ENCODE measurements at places on chromosomes 12 and 14. TPM values are rescaled to one million over a fixed set of nuclear protein-coding genes. Genes with fewer than 3 reads are reported as not detected.

DNA sequence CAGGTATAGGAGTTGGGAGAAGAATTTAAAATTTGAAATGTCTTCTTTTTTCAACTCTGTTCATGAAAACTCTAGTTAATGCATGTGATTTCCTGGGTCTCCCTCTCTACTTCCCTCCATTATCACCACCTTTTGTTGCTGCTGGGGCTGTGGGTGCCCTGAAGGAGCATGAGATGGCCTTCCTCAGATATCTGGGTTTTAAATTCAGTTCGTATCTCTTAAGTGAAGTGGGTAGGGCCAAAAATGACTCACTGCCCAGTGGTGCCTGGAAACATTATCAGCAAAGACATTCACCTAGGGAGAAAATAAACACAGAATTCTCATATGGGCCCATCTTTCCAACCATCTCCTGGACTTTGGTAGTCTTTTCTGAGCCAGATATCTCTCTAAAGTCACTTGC is 234.9 kb upstream of the PLEKHG7 start:
- no peak for DNase-seq

The AICDA gene
- not detected for polyA plus RNA-seq

DNA sequence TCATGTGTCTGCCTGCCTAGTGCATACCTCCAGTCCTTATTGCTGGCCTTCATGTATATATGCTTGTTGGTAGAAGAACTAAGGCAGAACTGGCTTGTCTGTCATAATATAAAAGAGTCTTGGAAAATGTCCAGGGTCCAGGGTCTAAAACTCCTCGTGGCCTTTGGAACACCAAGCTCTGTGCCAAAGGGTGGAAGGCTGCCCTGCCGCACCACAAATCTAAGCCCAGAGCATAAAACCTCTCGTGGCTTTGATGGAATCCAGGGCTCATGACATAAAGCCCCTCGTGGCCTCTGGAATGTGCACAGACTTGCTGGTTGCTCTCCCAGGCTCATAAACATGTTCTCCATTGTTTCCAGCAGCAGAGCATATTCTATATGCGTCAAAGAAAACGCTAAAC is 107.9 kb downstream of the BBS10 start:
- no peak for DNase-seq

DNA sequence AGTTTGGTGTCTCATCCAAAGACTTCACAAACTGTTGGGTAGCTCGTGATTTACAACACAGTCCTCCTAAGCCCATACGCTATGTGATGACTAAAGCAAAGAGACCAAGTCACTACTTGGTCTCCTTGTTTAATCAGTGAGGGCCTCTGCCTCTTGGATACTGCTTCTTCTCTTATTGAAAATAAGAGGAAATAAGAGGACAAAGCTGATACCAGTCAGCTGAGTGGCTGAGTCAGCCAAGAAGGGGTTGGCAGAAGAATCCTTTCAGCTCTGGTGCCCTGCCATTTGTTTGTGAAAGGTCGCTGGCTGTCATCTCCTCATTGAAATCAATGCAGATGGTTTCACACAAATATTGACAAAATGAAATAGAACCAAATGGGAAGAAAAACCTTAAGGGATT is 67.5 kb upstream of the SLC35F4 start:
- DNase-seq, result no peak

The CLEC6A gene
- not detected for polyA plus RNA-seq

GRCh38 chr14:104886690-104887622 is 21.9 kb downstream of the CEP170B start:
- DNase-seq, result no peak

GRCh38 chr12:110893956-110894355 is 26.4 kb downstream of the MYL2 start:
- no peak for DNase-seq

DNA sequence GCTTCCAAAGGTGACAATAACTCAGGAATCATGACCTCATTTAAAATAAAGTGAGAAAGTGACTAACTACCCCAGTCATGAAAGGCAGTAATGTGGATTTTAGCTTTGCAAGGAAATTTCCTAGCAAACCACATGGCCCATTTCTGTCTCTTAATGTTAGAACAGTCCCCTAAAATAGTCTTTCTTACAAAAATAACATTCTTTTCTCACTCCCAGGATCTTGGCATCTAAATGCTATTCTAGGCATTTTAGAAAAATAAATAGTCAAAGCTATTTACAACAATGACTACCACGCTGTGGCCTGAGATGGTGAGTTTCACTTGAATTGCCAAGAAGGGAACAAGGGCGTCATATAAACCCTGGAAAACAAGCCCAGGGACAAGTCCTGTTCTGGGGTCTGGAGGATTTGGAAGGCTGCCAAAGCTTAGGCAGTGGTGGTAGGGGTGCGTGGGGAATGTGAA is 101.2 kb upstream of the CCDC175 start:
- DNase-seq, result no peak

DNA sequence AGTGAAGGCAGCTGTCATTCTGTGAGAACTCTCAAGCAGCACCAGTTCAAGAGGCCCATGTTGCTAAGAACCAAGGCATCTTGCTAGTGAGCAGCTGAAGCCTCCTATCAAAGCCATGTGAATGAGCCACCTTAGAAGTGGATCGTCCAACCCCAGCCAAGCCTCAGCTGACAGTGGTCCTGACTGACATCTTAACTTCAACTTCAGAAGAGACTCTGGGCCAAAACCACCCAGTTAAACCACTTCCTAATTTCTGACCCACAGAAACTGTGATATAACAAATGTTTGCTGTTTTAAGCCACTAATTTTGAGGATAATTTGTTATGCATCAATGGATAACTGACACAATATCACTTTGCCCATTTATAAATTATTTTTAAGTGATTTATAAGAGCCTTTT is 256.0 kb downstream of the RPAP3 start:
- no peak for DNase-seq

The TMEM117 gene
- polyA plus RNA-seq, result 2.4 TPM

GRCh38 chr12:25784669-25785068 is 173.8 kb upstream of the RASSF8 start:
- no peak for DNase-seq

The FOXN4 gene
- not detected for polyA plus RNA-seq

The KRT74 gene
- not detected for polyA plus RNA-seq

DNA sequence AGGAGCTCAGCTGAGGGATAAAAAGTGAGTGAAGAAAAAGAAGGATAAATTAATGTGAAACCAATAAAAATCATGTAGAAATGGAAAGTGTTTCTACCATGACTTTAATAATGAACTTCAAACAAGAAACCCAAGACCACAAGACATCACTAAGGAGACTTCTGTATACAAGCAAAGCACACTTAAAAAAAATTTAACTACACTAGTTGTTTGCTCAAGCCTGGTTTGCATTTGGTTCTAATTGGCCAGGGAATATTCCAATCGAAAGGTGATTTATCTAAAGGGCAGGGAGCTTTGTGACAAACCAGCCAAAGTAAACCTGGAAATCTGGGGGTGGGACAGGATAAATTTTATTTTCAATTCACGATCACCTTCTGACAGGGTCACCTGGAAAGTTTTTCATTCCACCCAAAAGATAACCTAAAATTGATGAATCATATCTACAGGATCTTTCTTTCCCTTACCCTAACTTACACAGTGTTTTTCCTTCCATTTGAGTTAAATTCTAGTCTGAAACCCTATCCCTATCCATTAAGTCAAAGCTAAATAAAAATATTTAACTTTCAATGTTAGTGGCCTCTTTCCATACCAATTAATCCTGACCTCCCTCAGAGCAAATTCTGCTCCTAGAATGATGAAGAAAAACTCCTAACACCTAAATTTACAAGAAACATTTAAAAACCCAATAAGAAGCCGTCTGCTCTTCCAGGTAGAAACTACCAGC is 2.6 kb downstream of the EGLN3 start:
- DNase-seq, result no peak

The RDH16 gene
- not detected for polyA plus RNA-seq

DNA sequence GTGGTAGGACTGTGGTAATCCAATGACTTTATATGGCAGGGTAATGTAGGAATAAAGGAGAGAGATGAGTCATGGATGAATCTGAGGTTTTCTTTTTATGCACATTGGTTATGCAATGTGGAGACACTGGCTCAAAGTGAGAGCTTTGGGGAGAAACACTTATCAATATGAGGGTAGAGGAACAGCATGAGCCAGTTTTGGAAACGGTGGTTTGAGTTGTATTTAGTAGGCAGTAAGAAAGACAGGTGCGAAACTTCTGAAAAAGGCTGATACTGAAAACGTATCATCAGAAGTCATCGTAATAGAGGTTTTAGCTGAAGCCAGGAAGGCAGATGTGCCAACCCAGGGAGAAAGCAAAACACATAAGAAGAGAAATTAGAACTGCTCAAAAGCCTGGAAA is 854.8 kb upstream of the SEL1L start:
- no peak for DNase-seq

GRCh38 chr12:108637222-108637971 is 3.7 kb upstream of the SELPLG start:
- no peak for DNase-seq

The THAP2 gene
- 10.7 TPM for polyA plus RNA-seq

DNA sequence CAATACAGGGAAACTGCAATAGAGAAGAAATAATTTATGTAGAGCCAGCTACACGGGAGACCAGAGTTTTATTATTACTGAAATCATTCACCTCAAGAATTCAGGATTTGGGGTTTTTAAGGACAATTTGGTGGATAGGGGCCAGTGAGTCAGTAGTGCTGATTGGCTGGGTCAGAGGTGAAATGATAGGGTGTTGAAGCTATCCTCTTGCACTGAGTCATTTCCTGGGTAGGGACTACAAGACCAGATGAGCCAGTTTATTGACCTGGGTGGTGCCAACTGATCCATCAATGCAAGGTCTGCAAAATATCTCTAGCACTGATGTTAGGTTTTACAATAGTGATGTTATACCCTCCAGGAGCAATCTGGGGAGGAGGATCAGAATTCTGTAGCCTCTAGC is 486.3 kb downstream of the LRIG3 start:
- no peak for DNase-seq

The SLC17A8 gene
- not detected for polyA plus RNA-seq

The TAS2R9 gene
- 0.22 TPM for polyA plus RNA-seq

- no peak for DNase-seq
Measured at GRCh38 chr12:91240386-91241095, 57.9 kb upstream of the DCN start.

- no peak for DNase-seq
Measured at GRCh38 chr12:106758349-106759110, 16.0 kb upstream of the RIC8B start.

The SLC7A7 gene
- 0.42 TPM for polyA plus RNA-seq

The GRIP1 gene
- polyA plus RNA-seq, result 0.60 TPM

The LRP1 gene
- not detected for polyA plus RNA-seq
